ENCODE measurements at places on chromosomes 1 and 21. TPM values are rescaled to one million over a fixed set of nuclear protein-coding genes. Genes with fewer than 3 reads are reported as not detected.

IKBKE gene
- total RNA-seq = 16.7 TPM

TSPEAR gene
- not detected for total RNA-seq

CFAP126 gene
- total RNA-seq = not detected

DAB1 gene
- total RNA-seq = 0.32 TPM

PLEKHN1 gene
- 0.63 TPM for total RNA-seq

Data from bronchial smooth muscle cell (primary cell).